ENCODE measurements at places on chromosomes 1 and 21. TPM values are rescaled to one million over a fixed set of nuclear protein-coding genes. Genes with fewer than 3 reads are reported as not detected.

- H3K27me3 ChIP-seq = no peaks in the 10 kb centered on the region
- no peak for DNase-seq
- no peaks in the 10 kb centered on the region for H3K36me3 ChIP-seq
- no peak overlapping the region for H3K27ac ChIP-seq
- H3K4me3 ChIP-seq = no peak overlapping the region
Observed at GRCh38 chr1:104630567-104631149, 881.0 kb downstream of the AMY1C start.

DNA sequence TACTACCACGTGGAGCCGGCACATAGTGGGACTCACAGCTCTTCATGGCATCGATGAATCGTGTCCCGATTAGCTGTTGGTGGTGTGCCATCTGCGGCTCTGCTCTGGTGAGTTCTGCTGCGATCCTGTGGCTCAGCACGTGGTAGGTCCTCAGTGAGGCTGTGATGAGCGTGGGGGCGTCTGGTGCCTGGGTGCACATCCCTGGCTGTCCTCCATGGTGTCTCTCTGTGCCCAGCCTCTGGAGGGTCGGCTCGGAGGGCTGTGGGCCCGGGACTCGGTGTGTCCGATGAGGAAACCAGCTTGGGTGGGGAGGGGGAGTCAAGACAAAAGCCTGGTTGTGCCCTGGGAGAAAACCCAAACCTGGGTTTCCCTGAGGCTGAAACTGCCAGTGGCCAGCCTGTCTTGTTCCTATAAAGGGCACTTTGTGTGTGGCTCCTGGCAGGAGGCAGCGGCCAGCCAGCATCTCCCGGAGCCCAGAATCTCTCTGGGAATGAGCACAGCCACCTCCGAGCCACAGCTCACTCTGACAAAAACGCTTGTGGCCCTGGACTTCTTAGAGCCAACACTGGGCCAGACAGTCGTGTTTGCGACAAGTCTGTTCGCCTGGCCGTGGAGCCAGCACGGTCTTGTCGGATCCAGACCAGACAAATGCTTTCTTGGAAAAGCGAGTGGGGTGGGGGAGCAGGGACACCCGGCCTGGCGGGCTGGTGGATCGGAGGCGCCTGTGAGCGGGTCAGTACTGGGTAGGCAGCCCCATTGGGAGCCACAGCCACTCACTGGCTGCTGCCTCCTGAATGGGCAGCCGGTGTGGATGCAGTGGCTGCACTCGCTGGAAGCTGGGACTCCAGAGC lies 31.8 kb downstream of the SPSB1 start:
- H3K27ac ChIP-seq = no peak overlapping the region
- no peak for DNase-seq
- no peaks in the 10 kb centered on the region for H3K36me3 ChIP-seq
- H3K27me3 ChIP-seq = peaks cover 80% of the 10 kb centered on the region

Gene AKR7A3
- 0.06 TPM for total RNA-seq

Gene LMOD1
- total RNA-seq = not detected

Gene TRNP1
- total RNA-seq = 0.42 TPM

Gene KRTAP19-1
- total RNA-seq = not detected

Gene SNX7
- 25.2 TPM for total RNA-seq

All from SJCRH30 (cell line).